ENCODE measurements at places on chromosomes 3 and 15.

DNA sequence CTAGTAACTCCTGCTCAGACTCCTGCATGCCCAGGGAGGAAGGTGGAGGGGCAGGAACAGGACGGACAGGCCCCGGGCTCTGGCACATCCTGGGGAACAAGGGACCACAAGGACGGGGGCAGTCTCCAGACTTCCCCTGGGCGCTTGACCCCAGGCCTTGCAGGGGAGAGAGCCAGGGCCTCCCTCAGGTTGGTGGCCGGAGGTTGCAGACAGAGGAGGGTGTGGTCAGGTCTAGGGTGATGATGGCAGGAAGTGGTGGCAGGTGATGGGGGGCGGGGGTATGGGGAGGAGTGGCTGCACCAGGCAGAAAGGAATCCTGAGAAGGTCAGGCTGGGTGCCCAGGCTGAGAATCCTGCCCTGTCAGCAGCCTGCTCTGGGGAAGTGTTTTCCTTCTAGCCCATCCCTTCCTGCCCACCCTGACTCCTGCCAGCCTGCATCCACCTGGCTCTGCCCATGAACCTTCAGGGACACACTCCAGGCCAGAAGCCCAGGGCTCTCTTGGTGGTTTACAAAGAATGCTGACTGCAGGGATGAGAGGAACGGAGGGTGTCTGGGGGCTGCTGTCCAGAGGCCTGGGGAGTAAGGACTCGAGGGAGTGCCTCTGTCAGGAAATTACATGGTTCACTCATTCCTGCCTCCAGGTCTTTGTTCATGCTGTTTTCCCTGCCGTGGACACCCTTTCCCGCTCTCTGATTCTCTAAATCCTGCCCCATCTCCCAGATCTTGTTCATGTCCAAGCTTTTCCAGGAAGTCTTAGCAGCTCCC is 15.8 kb downstream of the LOXL1 start:
- DNase-seq = no peak

- no peak for DNase-seq
Observed at GRCh38 chr3:43996379-43997301, 245.0 kb upstream of the TOPAZ1 start.

GRCh38 chr15:81087066-81087465 is 47.0 kb upstream of the CFAP161 start:
- DNase-seq = no peak

DNA sequence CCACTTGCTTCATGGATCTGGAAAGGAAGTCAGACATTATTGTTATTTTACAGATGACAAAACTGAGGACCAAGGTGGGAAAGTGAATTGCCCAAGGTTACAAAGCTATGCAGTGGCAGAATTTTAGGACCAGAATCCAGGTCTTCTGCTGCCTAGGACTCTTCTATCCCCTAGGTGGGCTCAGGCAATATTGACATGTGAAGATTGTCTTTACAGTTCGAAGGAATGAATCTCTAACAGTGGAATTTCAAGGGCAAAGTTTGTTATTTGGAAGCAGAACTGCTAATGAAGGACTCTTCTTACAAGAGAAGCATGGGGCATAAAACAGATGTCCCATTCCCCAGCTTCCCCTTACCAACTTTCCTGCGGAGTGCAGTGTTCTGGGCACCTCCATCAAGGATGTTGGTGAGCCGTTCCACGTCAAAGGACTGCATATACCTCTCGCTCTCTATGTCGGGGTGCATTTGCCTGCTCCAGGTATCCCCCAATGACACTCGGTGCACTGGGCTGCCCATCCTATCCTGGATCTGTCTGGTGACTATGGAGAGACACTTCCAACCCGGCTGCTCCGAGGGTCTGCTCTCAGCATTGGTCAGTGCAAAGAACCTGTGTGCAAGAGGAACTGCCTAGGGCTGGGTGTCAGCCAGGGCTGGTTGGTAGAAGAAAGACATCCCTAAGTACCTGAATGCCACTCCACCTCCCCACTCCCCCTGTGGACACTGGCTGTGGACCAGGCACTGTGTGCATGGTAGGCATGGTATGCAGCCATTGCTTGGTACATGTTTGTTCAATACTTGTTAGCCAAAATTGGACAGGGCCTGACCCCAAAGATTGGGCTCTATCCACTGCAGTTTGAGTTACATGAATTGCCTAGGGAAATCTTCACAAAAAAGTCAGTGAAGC is 2.1 kb downstream of the ACOX2 start:
- DNase-seq = no peak

- no peak for DNase-seq
Observed at GRCh38 chr3:2910997-2911396, 199.2 kb downstream of the IL5RA start.

DNA sequence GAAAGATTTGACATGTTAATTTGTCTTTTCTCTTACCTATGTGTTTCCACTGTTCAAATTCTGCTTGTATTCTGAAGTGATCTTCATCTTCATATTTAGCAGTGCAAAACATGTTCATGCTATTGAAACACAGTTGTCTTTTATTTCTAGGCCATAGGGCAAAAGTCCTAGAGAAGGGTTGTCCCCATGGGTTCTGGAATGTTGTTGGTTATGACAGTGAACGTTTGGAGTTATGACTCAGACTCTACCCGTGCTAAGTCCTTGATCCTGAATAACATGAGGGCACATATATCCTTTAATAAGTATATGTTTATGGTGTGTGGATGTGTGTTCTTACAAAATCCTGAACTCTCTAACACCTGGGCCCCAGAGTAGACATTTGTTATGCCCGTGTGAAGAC is 23.0 kb upstream of the ARPP21 start:
- no peak for DNase-seq

- no peak for DNase-seq
Observed at GRCh38 chr15:41772720-41773331, 1.5 kb upstream of the MAPKBP1 start.

DNA sequence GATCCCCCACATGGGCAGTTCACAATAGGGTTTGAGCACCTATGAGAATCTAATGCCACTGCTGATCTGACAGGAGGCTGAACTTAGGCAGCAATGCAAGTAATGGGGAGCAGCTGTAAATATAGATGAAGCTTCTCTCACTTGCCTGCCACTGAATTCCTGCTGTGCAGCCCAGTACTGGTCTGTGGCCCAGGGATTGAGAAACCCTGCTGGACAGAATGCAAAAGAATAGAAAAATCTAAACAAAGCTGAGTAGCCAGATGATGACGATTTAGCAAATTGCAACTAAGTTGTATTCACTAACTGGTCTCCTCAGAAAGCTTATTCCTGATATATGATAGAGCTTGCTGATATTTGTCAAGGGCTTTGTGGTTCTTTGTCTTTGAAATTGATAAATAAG is 34.3 kb upstream of the APH1B start:
- no peak for DNase-seq

- no peak for DNase-seq
Observed at GRCh38 chr3:123394391-123395020, 54.4 kb downstream of the ADCY5 start.

DNA sequence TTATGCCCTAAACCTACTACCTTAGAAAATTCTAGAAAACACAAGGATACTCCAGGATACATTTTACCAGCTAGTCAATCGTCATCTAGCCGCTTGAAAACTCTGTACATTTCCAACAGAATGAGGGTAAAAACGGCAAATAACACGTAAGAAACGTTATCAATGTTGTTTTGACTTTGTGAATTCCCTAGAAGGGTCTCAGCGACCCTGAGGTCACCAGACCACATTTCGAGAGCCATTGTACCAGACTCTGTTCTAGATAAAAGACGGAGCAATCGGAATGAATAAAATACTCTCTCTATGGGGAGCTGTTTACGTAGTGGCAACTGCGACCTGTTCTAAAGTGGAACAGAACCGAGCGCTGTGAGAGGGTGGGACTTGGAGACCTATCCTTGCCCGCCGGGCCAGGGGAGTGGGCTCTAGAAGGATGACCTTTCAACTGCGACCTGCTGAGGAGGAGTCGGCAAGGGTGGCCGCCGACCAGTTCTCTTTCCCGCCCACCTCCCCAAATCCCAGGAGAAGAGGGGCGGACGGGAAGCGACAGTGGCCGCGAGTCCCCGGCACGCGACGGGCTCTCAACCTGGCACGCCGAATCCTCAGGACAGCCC is 778 bp upstream of the AP4E1 start:
- DNase-seq = no peak

GRCh38 chr15:52778457-52778856 is 11.7 kb downstream of the ONECUT1 start:
- no peak for DNase-seq

GRCh38 chr3:155560135-155560534 is 184.7 kb downstream of the PLCH1 start:
- DNase-seq = no peak

DNA sequence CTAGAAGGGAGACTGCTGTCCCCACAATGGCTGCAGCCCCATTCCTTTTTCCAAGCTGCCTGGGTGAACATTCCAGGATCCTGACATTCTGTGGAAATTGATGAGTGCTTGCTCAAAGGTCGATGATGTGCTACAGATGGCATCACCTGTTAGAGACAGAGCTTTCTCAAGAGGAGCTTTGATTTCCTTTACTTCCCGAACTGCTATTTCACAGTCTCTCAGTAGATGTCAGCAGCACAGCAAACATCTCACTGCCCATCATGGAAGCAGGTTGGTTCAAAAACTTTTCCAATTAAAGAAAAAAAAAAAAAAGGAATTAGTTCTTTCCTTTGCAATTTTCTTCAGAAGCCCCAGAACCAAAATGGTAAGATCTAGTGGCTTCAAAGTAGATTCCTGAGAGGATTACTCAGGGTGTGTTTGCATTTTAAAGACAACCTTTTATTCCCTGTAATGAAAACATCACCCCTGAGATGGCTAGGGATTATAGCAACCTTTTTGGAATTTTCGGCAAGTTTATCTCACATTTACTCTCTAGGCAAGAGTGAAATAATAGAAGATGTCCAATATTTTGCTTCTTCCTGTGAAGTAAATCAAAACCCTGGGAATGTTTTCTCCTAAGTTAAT is 44.8 kb downstream of the POLR2M start:
- DNase-seq = no peak

- no peak for DNase-seq
Observed at GRCh38 chr3:145175626-145176025, 985.4 kb downstream of the PLOD2 start.

DNA sequence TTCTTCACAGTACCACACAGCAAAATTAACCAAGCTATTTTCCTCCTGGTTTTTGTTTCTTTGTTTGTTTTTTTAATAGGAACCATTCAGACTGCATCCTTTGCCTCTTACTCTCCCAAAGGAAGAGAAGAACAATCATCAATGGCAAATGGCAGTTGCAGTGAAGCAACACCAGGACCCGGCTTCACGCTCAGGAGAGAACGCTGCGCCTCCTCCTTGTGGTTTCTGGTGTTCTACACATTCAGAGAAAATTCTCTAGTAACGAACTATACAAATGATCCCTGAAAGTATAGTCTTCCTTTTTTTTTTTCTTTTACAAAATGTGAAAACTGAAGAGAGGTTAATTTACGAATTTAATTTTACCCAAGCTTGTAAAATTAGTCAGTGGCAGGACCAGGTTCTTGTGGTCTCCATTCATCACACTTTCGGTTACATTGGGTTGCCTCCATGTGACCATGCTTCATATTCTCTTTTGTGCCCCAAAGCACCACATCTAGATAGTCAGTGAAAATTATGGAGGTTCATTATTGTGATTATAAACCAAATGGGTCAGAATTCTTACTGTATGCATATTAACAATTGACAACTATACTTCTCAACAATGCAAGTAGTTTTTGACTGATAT is 10.6 kb upstream of the MINDY2 start:
- DNase-seq = no peak

- no peak for DNase-seq
Observed at GRCh38 chr15:67801926-67802914, 23.1 kb upstream of the SKOR1 start.

- DNase-seq = no peak
Observed at GRCh38 chr3:145006271-145006670, 1034.6 kb downstream of the DIPK2A start.

DNA sequence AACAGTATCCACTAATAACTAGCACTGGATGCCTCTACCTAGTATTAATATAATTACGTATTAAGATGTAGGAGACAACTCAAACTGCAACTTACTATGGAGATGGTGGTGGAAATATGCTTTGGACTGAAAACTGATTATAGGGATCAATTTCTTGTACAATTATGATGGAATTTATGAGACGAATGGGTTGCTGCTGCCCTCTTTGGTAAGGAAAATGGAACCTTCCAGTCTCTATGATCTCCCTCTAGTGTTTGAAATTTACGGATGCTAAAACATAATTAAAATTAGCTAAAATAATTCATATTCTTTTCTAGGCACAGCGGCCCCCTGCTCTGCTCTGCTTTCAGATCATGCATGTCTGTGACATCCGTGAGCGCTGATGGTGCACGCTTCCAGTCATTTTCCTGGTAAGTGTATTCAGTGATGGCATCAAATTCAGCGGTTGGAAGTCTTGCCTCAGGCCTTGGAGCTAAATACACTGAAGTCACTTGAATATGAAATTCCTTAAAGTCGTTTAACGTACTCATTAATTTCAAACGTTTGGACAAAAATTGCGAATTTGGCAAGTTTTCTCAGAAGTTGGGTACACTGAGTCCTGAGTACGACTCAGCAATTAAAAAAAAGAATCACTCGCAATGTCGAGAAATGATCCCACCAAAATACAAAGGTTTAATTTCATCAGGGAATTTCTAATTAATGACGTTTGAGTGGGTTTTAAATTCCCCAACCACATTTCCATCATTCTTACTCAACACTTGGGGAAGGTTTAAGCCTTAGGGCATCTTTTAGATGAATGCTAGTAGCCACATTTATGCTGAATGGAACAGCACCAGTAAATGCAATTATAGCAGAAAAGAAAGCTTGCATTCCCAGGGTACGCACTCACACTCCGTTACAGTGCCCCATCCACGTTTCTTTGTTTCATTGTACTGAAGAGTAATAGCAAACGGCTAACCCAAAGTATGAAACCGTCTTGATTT is 132.6 kb downstream of the NR2F2 start:
- no peak for DNase-seq
